ENCODE measurements at places on chromosomes 4 and X.

GRCh38 chr4:87120010-87120409 is 100.4 kb downstream of the KLHL8 start:
- DNase-seq, result no peak

DNA sequence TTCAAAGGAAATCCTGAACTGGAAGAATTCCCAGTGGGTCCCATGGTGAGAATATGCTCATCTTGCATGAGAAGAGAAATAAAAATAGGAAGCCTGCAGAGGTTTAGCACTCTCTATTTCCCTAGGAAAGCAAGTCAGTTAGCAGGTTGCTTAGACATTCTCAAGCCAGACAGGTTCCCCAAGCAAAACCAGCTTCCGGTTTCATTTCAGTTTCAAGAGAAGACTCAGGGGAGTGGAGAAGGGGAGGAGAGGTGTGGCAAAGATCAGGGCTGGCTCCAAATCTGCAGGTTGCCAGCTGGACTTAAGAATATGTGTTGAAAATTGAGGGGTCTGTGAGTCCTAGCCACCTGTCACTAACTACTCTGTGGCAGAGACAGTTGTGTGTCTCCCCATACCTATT is 107.5 kb downstream of the CLNK start:
- no peak for DNase-seq

DNA sequence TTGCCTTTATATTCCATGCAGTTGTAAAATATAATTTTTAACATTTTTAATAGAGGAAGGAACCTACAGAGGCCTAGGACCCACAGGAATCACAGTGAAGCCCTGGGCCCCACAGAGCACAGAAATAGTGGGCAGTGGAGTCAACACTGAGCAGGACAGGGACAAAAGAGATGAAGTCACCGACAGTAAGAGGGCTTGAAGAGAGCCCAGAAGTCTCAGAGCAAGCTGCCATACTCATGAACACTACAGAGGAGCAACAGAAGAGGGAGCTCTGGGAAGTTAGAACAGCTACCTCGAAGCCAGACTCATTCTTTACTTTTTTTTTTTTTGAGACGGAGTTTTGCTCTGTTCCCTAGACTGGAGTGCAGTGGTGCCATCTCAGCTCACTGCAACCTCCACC is 149.3 kb upstream of the TENM3 start:
- DNase-seq, result no peak

- DNase-seq, result no peak
Measured at GRCh38 chrX:113868711-113869110, 715.2 kb upstream of the HTR2C start.

- DNase-seq, result no peak
Measured at GRCh38 chr4:108588878-108589277, 31.5 kb upstream of the RPL34 start.

GRCh38 chr4:87901422-87901992 is 68.7 kb downstream of the MEPE start:
- DNase-seq, result no peak

DNA sequence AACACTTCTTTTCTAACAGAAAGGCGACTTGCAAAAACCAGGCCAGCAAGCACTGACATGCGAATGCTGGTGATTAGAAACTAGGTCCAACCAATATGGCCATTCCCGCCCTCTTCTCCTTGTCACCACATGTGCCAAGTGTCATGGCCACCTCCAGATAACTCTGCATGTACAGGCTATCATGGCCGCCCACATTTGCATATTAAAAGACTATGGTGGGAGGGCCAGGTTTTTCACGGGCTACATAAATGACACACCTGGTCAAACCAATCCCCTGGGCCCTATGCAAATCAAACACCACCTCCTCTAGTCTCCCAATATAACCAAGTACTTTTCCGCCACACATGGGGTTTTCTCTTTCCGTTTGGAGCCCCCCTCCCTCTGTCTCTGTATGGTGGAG is 40.1 kb downstream of the NUDT11 start:
- DNase-seq, result no peak

DNA sequence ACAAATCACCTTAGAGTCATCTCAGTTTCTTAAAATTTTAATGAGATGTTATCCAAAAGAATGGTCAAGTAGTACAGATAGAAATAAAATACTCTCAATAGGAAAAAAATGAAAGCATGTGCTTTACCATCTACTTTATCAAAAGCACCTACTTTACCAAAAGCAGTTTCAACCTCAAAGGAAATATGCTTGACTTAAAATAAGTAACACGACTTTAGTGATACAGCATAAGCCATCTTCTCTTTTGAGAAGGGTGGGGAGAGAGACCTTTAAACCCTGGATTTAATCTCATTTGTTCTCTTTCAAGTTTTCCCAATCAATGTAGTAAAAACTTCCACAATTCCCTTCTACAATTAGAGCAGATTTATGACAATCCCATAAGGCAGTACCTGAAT is 26.5 kb downstream of the OTUD4 start:
- no peak for DNase-seq

GRCh38 chr4:40179360-40179759 is 17.5 kb upstream of the RHOH start:
- no peak for DNase-seq

GRCh38 chr4:108118505-108118904 is 50.2 kb downstream of the LEF1 start:
- DNase-seq, result peak; percentile 49

DNA sequence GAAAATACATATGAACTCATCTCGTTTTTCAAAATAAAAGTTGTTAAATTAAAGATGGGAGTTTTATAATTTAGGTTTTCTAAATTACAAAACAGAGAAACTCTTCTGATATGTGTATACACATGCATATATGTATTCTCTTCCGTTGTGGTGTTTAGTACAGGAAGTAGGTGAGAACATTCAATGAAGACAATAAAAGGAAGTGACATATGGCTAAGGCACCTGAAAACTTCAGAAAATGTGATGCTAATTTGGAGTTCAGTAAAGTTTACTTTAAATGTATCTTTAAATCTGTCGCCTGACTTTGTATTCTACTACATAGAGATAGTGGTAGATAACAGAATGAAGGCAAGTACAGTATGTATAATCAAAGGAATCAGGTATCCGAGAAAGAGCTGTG is 33.5 kb upstream of the ITM2A start:
- peak; percentile 68 for DNase-seq

GRCh38 chrX:64184396-64184795 is 21.1 kb downstream of the AMER1 start:
- DNase-seq, result no peak

- no peak for DNase-seq
Measured at GRCh38 chr4:82517043-82517442, 44.7 kb downstream of the TMEM150C start.

DNA sequence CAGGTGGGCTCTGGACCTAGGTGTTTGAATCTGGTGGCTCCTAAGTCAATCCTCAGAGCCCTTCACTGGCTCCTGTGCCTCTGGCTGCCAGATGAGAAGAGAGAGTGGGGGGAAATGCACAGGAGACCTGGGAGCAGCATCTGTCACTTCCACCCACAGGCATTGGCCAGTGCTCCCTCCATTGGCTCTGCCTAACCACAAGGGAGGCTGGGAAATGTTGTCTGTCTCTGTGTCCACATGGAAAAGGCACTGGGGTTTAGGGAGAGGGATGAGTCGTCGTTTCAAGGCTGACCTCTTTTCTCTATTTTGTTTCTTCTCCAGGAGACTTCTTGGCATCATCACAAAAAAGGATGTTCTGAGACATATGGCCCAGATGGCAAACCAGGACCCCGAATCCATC is 76.4 kb downstream of the CLCN4 start:
- DNase-seq, result no peak

GRCh38 chr4:57151481-57151880 is 41.3 kb upstream of the IGFBP7 start:
- DNase-seq, result no peak

DNA sequence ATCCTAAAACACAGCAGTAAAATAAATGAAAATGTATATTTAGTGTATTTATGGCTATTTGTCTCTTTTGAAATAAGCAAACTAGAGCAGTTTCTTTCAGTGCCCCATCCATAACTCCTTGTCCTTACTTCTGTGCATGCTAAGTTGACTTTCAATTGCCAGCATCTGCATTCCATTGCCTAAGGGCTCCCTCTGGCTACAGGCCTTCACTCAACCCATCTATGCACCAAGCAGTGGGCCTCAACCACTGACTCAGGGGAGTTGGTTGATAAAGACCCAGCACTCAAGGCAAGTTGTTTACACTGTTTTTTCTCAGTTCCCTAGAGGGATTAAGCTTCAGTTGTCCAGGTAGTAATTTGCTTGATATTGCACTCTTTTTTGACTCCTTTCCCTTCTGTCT is 265.7 kb downstream of the IQCM start:
- DNase-seq, result no peak

DNA sequence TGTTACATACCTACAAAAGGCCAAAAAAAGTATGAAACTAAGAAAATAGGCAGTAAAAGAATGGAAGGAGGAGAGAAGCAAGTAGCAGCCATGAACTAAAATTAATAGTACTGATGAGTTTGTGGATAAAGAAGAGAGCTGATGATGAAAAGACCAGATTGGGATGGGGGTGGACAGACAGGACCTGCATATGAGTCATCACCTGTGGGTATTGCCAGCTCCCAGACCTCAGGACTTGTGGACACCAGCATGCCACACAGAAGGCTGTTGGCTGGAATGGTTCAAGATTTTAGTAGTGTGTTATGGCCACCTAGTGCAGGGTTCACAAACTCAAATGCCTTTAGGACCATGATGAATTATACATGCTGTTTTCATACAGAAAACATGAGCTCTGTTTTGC is 58.9 kb downstream of the ARX start:
- DNase-seq, result no peak

DNA sequence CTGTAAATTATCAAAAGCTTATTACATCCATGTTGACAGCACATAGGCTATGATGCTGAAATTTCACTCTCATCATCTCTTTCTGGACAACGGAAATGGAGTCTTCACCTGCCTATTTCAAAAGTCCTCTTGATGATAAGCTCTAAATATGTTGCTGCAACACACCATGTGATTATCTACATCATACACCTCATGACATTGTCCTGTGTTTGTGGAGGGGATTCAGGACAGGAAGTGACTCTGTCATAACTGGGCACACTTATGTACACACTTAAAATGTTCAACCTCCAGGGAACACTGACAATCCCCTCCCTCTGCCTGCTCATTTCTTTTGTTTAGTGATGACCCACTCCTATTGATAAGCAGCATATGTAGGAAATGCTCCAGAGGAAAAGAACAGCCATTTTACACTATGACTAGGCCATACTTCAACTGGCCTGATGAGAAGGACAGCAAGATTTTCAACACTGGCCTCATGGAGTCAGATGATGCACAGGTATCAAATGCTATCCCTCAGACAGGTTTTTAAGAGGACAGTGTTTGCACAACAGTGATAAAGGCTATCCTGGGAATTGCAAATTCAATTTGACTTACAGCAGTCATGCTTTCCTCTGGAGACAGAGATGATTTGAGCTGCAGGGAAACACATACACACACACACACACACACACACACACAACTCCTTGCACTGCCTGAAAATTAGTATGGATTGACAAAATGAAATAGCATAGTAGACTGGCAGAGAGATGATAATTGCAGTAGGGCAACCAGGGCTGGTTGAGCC is 163.3 kb upstream of the RASGEF1B start:
- no peak for DNase-seq

DNA sequence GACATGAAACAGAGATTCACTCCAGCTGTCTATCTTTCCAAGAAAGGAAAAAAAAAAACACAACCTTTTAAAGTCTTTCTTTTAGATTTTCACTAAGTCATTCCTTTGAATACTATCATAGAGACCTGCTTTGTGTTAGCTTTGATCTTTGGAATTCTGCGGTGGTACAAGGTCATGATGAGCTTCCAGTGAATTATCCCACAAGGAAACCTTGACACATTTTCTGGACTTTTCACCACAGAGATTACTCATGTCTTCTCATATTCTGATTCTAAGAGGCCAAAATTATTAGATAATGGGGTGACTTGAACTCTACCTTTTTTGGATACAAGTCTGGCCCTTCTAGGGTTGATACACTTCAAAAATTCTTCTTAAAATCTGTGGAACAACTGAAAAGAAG is 201.6 kb downstream of the PACRGL start:
- no peak for DNase-seq

DNA sequence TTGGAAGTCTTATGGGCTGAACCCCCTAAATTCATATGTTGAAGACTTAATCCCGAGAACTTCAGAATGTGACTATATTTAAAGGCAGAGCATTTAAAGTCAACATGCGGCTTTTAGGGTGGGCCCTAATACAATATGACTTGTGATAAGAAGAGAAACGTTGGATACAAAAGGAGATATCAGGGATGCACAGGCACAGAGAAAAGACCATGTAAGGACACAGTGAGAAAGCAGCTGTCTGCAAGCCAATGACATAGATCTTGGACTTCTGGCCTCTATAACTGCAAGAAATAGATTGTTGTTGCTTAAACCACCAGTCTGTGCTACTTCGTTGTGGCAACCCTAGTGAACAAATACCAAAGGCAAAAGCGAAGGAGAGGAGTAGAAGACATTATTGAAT is 42.2 kb downstream of the GABRG1 start:
- DNase-seq, result no peak

GRCh38 chr4:127486248-127486647 is 146.5 kb upstream of the INTU start:
- no peak for DNase-seq

- DNase-seq, result no peak
Measured at GRCh38 chrX:70434914-70435586, 9.6 kb upstream of the DLG3 start.

- DNase-seq, result no peak
Measured at GRCh38 chrX:129980540-129981199, 1.8 kb upstream of the BCORL1 start.

GRCh38 chr4:8289151-8289750 is 19.7 kb downstream of the HTRA3 start:
- no peak for DNase-seq

- no peak for DNase-seq
Measured at GRCh38 chrX:83593634-83594294, 85.7 kb downstream of the POU3F4 start.

- DNase-seq, result no peak
Measured at GRCh38 chr4:156901871-156902270, 69.7 kb downstream of the PDGFC start.

DNA sequence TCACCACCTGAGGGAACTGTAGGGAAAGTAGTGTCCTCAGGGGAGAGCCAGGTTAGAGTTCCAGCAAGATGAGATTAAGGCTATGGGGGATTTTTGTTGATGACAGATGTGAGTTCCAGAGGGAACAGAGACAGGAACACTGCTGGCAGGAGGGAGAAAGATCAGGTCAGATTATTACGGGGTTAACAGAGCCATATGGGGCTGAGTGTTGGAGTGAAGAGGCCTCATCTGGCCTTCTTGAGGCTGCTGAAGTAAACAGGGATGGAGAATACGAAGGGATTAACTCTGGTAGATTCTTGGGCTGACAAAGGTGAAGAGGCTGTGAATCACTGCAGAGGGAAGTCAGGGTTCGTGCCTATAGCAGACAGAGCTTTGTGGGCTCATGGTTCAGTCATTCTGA is 47.9 kb upstream of the POU4F2 start:
- DNase-seq, result no peak

- DNase-seq, result no peak
Measured at GRCh38 chr4:145183581-145183980, 3.2 kb upstream of the OTUD4 start.

DNA sequence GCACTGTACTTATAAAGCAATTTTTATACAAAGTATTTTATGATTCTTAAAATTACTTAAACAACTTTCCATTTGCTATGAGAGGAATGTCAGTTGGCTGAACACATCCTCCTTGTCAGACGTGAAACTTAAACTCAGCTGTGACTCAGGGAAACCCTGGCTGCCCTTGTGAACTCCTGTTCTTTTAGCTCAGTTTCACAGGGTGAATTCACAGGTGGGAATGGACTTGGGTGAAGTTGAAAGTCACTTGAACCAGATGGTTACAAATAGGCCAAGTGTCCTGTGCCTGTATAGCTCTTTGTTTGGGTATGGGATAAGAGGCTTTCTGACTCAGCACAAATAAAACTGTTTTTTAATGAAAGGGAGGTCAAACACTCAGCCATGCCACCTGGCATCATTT is 67.4 kb upstream of the FAM47B start:
- DNase-seq, result no peak

Measured in T-helper 2 cell (primary cell).